Ovary (tissue), 10 donors: ENCODE measurements at places on chromosomes 3 and 15.

DNA sequence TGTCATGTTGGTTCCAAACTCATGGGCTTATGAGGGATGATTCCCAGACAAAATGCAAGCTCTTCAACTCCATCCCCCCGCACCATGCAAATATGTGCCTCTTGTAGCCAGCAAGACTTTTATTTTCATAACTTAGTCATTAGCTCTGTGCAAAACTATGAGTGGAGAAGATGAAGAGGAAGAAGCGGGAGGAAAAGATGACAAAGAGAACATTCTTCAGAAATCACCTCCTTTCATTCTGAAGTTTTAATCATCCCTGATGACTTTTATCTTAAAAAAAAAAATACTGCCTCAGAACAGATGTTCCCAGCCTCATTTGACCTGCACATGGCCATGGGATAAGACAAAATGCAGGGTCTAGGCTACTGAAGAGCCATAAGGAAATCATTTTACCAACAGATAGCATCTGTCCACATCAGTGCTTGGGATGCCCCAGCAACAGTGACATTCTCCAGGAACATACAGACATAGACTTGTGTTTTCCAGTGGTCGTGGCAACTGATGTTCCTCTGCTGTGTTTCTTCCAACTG lies 145.5 kb downstream of the WNT5A start:
- H3K36me3 ChIP-seq: no peaks in the 10 kb centered on the region
- no peak for DNase-seq
- no peak overlapping the region for H3K27ac ChIP-seq
- H3K4me1 ChIP-seq: no peaks in the 10 kb centered on the region
- no peaks in the 10 kb centered on the region for H3K27me3 ChIP-seq
- no peak overlapping the region for H3K4me3 ChIP-seq

- H3K4me1 ChIP-seq: no peaks in the 10 kb centered on the region
- no peaks in the 10 kb centered on the region for H3K27me3 ChIP-seq
- no peaks in the 10 kb centered on the region for H3K36me3 ChIP-seq
- H3K4me3 ChIP-seq: no peak overlapping the region
- H3K27ac ChIP-seq: no peak overlapping the region
Measured at GRCh38 chr3:197592361-197593045, 36.7 kb upstream of the BDH1 start.

GRCh38 chr3:12956316-12956660 lies 114.9 kb upstream of the RPL32 start:
- H3K27ac ChIP-seq: no peak overlapping the region
- H3K4me3 ChIP-seq: no peak overlapping the region
- DNase-seq: no peak
- H3K27me3 ChIP-seq: no peaks in the 10 kb centered on the region

GRCh38 chr15:78049691-78050440 lies 27.6 kb downstream of the TBC1D2B start:
- H3K27ac ChIP-seq: no peak overlapping the region
- no peaks in the 10 kb centered on the region for H3K27me3 ChIP-seq
- DNase-seq: no peak
- peaks cover 18% of the 10 kb centered on the region for H3K4me1 ChIP-seq

DNA sequence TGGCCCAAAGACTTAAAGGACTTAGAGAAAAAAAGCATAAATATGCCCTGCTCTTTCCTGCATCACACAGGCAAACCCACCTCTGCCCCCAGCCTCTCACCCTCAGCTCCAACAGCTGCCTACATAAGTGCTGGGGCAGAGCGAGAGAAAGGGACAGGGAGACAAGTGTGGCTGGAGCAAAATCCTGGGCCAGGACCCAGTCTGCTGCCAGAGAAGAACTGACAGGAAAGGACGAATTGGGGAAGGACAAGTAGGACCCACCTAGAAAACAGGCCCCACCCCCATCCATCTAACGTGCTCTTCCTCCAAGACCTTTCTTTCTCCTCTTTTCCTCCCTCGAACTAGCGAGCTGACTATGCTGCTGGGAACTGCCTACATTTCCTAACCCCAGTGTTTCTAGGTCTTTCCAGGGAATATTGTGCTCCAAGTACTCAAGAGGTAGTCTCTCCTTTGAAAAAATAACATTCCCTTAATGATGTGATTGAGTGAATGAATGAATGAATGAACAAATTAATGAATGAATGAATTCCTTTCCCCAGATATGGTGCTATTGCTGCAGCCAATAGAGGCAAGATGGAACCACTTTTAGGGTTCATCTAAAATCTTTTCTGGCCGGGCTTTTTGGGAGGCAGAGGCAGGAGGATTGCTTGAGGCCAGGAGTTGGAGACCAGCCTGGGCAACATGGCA lies 18.4 kb downstream of the IGDCC4 start:
- no peaks in the 10 kb centered on the region for H3K36me3 ChIP-seq
- no peak overlapping the region for H3K27ac ChIP-seq
- DNase-seq: no peak
- H3K4me1 ChIP-seq: peaks cover 7% of the 10 kb centered on the region
- H3K27me3 ChIP-seq: no peaks in the 10 kb centered on the region

- no peak overlapping the region for H3K4me3 ChIP-seq
- no peak for DNase-seq
- H3K36me3 ChIP-seq: no peaks in the 10 kb centered on the region
- H3K27me3 ChIP-seq: no peaks in the 10 kb centered on the region
Measured at GRCh38 chr15:60989696-60990095, 239.4 kb downstream of the RORA start.
